Cortex of kidney (tissue), 1 donor: ENCODE measurements at places on chromosomes 11 and 22.

DNA sequence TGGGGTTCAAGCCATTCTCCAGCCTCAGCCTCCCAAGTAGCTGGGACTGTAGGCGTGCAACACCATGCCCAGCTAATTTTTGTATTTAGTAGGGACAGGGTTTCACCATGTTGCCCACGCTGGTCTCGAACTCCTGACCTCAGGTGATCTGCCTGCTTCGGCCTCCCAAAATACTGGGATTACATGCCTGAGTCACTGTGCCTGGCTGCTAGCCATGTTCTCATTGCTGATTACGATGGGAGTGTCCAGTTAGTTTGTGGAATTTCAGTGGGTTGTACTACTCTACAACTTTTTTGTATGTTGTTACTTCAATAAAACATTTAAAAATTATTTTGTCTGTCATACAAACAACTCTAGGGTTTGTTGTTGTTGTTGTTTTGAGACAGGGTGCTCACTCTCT, 4.8 kb upstream of the VPS11 start:
- DNase-seq, result no peak

DNA sequence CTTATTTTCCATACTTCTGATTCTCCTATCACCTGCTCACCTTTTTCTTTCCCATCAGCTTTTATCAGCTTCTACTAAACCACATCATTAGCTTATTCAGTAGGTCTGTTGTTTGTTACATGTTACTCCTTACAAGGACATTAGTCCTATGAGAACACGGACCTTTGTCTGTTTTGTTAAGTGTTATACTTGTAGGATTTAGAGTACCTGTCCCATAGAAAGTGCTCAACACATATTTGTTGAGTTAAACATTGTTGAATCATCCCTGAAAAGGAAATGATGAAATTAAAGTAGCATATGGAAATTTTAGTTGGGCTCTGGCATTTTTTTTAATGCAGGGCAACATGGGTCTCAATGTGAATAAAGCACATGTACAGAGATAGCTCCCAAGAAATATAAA, 222.1 kb upstream of the CARD18 start:
- DNase-seq, result no peak

GRCh38 chr11:66562907-66563583, 5.4 kb downstream of the CTSF start:
- no peak for DNase-seq

GRCh38 chr11:1167256-1167655, 9.5 kb downstream of the MUC5AC start:
- no peak for DNase-seq

GRCh38 chr22:19035474-19036228, 86.6 kb downstream of the DGCR2 start:
- no peak for DNase-seq

GRCh38 chr22:38455530-38456271, 702 bp upstream of the KCNJ4 start:
- DNase-seq, result no peak
